ENCODE measurements at places on chromosomes 3 and 15.

DNA sequence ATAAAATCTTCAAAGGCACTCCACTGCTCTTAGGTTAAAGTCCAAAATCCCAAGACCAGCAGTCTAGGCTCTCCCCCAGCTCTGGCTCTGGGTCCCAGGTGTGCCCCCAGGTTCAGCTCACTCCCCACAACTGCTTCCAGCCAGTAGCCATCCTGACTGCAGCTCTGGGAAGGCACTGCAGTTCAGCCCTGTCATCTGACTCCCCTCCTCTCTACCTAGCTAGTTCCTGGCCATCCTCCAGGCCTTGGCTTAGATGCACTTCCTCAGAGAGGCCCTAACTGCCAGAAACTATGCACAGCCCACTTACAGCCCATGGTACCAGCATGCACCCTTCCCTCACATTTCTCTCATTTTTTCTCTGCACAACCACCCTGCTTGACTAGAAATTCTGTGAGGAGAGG, 25.5 kb downstream of the TBC1D2B start:
- no peak for DNase-seq

- no peak for DNase-seq
Measured at GRCh38 chr15:66698318-66698961, 3.6 kb upstream of the SMAD6 start.

DNA sequence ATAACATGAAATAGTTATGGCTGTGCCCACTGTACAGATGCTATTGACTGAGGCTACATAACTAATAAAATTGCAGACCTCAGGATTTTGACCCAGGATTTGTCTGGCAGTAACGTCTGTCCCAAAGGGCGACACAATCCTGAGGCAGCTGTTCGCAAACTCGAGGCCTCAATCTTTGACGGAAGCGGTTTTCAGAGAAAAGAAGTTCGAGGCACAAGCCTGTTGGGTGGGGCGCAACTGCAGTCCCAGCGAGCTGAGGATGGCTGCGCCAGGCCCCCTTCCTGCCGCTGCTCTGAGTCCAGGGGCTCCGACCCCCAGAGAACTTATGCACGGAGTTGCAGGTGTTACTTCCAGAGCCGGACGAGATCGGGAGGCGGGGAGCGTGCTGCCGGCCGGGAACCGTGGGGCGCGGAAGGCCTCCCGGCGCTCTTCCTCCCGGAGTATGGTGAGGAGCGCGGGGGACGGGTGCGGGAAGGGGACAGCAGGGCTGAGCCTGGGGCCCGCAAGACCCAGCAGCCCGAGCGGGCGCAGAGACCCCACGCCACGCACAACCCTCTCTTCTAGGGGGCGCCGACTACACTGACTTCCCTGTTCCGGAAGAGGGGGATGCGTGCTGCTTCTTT, at the start of gene PARP15:
TSS of gene PARP15 (plus strand) at position 242 of the 623 bp plus-strand sequence. CDS start at position 260, 18 bp downstream.
- no peak for DNase-seq

- no peak for DNase-seq
Measured at GRCh38 chr3:76505202-76505845, 534.6 kb upstream of the ROBO2 start.

GRCh38 chr3:158977497-158977896, 175.6 kb downstream of the MFSD1 start:
- DNase-seq, result no peak

DNA sequence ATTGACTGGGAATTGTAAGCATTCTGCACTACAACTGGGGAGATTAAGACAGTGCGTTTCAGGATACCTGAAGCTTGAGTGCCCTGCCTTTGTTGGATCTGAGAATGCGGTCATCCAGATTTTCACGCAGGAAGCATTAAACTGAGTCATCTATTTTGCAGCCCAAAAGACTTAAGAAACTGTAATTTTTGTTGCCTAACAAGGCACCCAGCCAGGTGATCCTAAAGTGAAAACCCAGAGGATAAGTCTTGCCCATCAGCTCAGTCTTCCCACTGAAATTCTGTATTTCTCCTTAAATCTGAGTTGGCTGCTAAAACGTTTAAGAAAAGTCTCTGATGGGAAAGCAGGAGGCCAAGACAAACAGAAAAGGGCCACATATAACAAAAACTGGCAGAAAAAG, 242.5 kb upstream of the TMCO5A start:
- DNase-seq, result no peak

GRCh38 chr15:41746802-41747201, 27.5 kb upstream of the MAPKBP1 start:
- DNase-seq, result no peak

- no peak for DNase-seq
Measured at GRCh38 chr3:172467170-172467824, 19.0 kb upstream of the GHSR start.

DNA sequence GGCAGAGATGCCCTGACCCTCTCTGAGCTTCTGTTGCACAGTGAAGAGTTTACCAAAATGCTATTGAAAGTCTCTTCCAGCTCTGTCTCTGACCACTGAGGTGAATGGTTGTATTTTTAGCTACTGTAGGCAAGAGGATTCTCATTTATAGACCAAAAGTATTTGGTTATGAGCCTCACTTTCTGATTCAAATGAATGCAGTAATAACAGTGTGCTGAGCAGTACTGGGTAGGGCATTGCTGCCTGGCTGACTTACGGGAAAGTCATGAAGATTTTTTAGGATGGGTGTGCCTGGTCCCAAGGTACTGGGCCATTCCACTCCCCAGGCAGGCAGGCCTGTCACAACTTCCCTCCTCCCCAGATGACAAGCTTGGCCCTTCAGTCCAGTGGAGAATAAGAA, 15.5 kb downstream of the PLA1A start:
- no peak for DNase-seq

DNA sequence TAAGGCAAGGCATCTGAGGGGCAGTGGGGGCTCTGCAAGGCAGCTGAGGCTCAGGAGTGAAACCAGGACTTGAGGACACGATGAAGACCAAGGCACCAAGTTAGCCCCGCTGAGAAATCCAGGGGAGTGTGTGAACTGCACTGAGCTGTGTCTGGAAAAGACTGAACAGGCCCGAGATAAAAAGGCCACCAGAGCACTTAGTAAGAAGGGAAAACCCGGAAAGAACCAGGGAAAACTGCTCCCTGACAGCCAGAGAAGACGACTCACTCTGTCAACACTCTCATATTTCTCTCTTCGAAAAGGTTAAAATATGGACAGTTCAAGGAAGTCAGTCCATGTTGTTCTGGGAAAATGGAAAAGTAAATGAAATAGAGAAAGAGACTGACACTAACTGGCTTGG, 109.0 kb downstream of the SEC22A start:
- DNase-seq, result no peak

DNA sequence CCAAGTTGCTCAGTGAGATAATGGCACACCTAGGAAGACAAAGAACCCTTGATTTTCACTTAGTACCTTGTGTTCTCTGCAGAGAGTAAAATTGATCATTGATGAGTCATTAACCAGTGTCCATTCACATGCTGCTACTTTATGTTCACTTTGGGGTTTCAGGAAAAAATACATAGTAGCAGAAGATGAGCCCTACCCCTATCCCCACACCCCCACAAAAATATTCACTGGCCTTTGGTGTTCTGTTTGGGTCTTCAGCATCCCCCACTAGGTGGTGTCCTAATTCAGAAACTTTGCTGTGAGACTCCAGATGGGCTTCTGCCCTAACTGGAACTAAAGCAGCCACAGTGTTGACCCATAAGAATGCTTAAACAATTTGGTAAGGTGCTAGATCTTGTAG, 178.8 kb downstream of the KLHL25 start:
- no peak for DNase-seq

GRCh38 chr15:93989440-93989998, 241.8 kb upstream of the MCTP2 start:
- no peak for DNase-seq

DNA sequence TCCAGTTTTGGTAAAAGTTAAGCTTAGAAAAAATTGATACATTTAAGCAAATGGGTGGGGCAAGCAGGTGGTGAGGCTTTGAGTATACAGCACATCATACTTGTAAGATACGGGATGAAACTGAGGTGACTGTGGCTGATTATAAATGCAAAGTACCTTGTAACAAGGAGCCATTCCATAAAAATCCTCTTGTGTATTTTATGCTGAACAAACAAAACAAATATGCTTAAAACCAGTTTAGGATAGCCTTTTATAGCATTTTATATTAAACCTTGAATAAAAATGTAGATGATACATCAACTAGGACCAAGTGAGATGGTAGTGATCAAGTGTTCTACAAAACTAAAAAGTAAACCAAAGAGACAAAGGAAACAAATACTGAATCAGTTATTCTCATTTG, 3.4 kb downstream of the PLSCR1 start:
- no peak for DNase-seq

GRCh38 chr3:46031269-46031668, 4.0 kb upstream of the XCR1 start:
- no peak for DNase-seq

GRCh38 chr15:57735891-57736290, 29.4 kb downstream of the POLR2M start:
- DNase-seq, result no peak

- DNase-seq, result no peak
Measured at GRCh38 chr3:143184099-143184498, 64.5 kb downstream of the CHST2 start.

DNA sequence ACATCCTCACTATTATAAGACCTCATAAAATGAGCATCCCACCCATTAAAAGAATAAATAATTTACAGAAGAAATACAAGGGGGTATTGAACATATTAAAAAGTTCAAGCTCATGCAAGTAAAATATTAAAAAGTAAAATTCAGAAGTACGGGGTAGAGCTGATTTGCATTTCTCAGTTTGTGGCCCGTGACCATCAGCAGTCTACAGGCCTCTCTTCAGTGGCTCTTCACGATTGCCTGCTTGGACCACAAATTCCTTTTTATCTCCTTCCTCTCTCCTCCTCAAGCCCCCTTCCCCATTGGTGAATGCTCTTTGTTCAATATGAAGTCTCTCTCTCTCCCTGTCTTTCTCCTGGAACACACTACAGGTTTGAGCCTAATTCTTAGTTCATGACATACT, 19.1 kb downstream of the CYP8B1 start:
- no peak for DNase-seq

Measured in activated CD8-positive, alpha-beta memory T cell treated with anti-CD3 and anti-CD28 coated beads for 48 hours (primary cell).